Placental pericyte (primary cell): ENCODE measurements at places on chromosomes 6 and 20. TPM values are rescaled to one million over a fixed set of nuclear protein-coding genes. Genes with fewer than 3 reads are reported as not detected.

DEFB121 gene
- not detected in 2 replicates for total RNA-seq

RAMACL gene
- total RNA-seq, result 0.72 and 3.1 TPM in 2 replicates

TMEM151B gene
- not detected in 2 replicates for total RNA-seq

HACE1 gene
- total RNA-seq, result 17.7 and 24.1 TPM in 2 replicates

SDCBP2 gene
- 0.43 and 2.2 TPM in 2 replicates for total RNA-seq

SIRPD gene
- total RNA-seq, result not detected in 2 replicates

PSORS1C2 gene
- total RNA-seq, result not detected in 2 replicates

BCAS1 gene
- under 0.01 TPM in 1 of 2 replicates, not detected in the other for total RNA-seq

SLC17A3 gene
- not detected in 2 replicates for total RNA-seq

SLC22A2 gene
- not detected in 2 replicates for total RNA-seq

GRIK2 gene
- 0.44 and 10.6 TPM in 2 replicates for total RNA-seq

GJA10 gene
- total RNA-seq, result not detected in 2 replicates

VWA7 gene
- total RNA-seq, result 0.14 and 0.44 TPM in 2 replicates

OVOL2 gene
- not detected in 2 replicates for total RNA-seq
